ENCODE measurements at places on chromosomes 7 and 10. TPM values are rescaled to one million over a fixed set of nuclear protein-coding genes. Genes with fewer than 3 reads are reported as not detected.

DNA sequence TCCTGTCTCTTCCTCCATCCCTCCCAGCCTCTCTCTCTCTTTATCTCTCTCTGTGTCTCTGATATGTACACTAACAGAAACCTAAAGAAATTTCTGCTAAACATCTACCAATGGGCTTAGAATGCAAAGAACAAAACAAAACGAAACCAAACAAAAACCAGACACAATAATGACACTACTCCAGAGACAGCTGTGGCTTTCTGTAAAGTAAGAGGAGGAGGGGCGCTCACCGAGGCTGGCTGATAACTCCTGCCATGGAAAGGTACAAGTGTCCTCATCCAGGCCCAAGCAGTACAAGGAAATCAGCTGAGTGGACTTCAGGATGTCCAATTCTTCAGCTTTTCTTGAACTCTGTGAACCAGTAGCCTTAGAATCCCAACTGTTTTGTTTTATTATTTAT, 70.4 kb upstream of the FZD8 start:
- no peak overlapping the region for H3K27ac ChIP-seq
- no peaks in the 10 kb centered on the region for H3K4me1 ChIP-seq
- H3K4me3 ChIP-seq = no peak overlapping the region
- no peak for DNase-seq
- no peaks in the 10 kb centered on the region for H3K36me3 ChIP-seq
- no peaks in the 10 kb centered on the region for H3K27me3 ChIP-seq

DNA sequence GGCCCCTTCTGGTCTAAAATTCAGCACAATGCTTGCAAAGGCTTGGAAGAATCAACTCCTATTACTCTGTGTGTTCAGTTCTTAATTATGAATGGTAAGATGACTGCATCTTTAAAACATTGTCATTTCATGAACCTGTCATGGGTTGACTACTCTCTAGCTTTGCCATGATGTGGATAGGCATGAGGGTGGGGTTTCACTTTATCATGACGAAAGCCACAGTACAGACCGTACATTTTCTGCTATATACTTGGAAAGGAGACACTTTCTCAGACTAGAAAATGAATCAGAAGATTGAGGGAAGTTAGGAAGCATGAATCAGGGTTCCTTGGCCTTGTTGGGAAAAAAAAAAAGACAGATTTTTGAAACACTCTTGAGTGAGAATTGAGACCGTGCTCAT, 19.7 kb upstream of the MSRB2 start:
- no peak overlapping the region for H3K27ac ChIP-seq
- H3K27me3 ChIP-seq = no peaks in the 10 kb centered on the region
- H3K4me3 ChIP-seq = no peak overlapping the region
- H3K4me1 ChIP-seq = no peaks in the 10 kb centered on the region
- DNase-seq = no peak

DNA sequence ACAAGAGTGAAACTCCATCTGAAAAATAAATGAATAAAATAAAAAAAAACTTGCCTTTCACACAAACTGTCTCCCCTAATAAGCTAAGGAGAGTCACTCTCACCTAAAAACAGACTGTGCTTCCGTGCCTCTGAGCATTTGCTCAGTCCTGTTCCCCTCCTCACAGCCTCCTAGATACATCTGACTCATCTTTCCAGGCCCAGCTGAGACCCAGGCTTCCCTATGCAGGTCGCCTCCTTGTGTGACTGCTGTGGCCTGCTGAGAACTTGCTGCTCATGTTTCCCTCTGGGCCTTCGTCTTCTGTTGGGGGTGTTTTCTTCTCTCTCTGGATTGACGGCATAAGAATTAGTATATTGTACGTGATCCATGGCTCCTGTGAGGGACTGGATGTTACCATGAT, 777.7 kb downstream of the LRMDA start:
- no peaks in the 10 kb centered on the region for H3K27me3 ChIP-seq
- H3K27ac ChIP-seq = no peak overlapping the region
- no peak for DNase-seq
- H3K4me3 ChIP-seq = no peak overlapping the region
- no peaks in the 10 kb centered on the region for H3K4me1 ChIP-seq

- peak; percentile 85 for DNase-seq
- peak overlapping the region; percentile 90 for H3K27ac ChIP-seq
- no peaks in the 10 kb centered on the region for H3K27me3 ChIP-seq
- H3K4me3 ChIP-seq = peak overlapping the region; percentile 6
These were observed 28.5 kb upstream of the CROT start for GRCh38 chr7:87316846-87317552.

DNA sequence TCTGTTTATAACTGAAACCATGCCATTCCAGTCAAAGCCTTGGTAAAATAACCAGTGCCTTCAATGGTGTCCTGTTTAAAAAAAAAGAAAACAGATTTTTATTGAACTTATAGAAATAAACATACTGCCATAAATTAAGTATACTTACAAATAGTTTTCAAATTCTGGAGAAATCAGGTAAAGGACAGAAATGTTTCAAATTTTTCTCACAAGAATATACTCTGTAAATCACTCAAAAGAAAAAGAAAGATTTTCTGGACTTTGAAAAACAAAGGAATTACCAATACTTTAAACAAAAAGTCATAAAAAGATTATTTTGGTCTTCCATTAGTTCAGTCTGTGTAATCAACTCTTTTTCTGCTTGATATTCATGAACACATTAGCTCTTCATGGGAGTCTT, 23.9 kb downstream of the MRPL32 start:
- no peaks in the 10 kb centered on the region for H3K27me3 ChIP-seq
- H3K36me3 ChIP-seq = no peaks in the 10 kb centered on the region
- no peak overlapping the region for H3K27ac ChIP-seq
- H3K4me1 ChIP-seq = no peaks in the 10 kb centered on the region
- no peak for DNase-seq

- no peak overlapping the region for H3K4me3 ChIP-seq
- H3K4me1 ChIP-seq = no peaks in the 10 kb centered on the region
- no peaks in the 10 kb centered on the region for H3K36me3 ChIP-seq
- H3K27ac ChIP-seq = no peak overlapping the region
- peak; percentile 24 for DNase-seq
These were observed 220.0 kb upstream of the KCND2 start for GRCh38 chr7:120052884-120053382.

DNA sequence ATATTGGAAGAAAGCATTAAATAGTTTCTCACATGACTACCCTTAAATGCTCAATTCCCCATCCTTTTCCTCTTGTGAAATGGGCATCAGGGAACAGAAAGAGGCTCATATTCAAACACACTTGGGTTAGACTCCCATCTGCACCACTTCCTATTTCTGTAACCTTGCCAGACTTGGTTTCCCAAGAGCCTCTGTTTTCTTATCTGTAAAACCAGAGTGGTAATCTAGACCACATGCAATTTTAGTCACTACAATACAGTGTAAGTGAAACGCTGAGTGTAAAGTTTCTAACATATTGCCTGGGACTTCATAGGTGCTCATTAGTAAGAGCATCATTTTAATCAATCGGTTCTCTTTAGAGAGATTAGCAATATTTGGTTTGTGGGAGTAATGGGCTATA, 136.3 kb downstream of the SORCS1 start:
- H3K27me3 ChIP-seq = no peaks in the 10 kb centered on the region
- peaks cover 8% of the 10 kb centered on the region for H3K4me1 ChIP-seq
- no peak overlapping the region for H3K27ac ChIP-seq
- H3K4me3 ChIP-seq = no peak overlapping the region

The TMEM196 gene
- total RNA-seq = not detected

The STMP1 gene
- total RNA-seq = 37.0 TPM

The CALHM3 gene
- total RNA-seq = not detected

The MYOZ1 gene
- total RNA-seq = not detected

- H3K27ac ChIP-seq = peak overlapping the region; percentile 39
- DNase-seq = peak; percentile 21
- H3K27me3 ChIP-seq = no peaks in the 10 kb centered on the region
- no peak overlapping the region for H3K4me3 ChIP-seq
These were observed 99.6 kb downstream of the C10orf90 start for GRCh38 chr10:126570621-126571602.

DNA sequence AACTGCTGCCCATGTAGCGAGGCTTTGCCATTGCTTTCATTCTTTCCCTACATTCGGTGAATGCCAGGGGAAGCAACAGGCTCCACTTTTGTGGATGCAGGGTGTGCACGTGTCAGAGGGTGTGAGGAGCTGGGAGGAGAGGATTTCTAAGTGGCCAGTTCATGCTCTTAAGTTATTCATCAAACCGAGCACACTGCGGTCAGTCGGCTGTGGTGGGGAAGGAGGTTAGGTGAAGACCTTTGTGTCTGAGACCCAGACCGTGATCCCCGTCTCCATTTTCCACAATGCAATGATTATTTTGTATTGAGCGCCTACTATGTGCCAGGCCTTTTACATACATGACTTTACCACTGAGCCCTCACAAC, 438.6 kb upstream of the GALNT17 start:
- H3K27ac ChIP-seq = no peak overlapping the region
- H3K36me3 ChIP-seq = no peaks in the 10 kb centered on the region
- DNase-seq = no peak
- no peaks in the 10 kb centered on the region for H3K4me1 ChIP-seq
- peak overlapping the region; percentile 75 for H3K4me3 ChIP-seq
- no peaks in the 10 kb centered on the region for H3K27me3 ChIP-seq

DNA sequence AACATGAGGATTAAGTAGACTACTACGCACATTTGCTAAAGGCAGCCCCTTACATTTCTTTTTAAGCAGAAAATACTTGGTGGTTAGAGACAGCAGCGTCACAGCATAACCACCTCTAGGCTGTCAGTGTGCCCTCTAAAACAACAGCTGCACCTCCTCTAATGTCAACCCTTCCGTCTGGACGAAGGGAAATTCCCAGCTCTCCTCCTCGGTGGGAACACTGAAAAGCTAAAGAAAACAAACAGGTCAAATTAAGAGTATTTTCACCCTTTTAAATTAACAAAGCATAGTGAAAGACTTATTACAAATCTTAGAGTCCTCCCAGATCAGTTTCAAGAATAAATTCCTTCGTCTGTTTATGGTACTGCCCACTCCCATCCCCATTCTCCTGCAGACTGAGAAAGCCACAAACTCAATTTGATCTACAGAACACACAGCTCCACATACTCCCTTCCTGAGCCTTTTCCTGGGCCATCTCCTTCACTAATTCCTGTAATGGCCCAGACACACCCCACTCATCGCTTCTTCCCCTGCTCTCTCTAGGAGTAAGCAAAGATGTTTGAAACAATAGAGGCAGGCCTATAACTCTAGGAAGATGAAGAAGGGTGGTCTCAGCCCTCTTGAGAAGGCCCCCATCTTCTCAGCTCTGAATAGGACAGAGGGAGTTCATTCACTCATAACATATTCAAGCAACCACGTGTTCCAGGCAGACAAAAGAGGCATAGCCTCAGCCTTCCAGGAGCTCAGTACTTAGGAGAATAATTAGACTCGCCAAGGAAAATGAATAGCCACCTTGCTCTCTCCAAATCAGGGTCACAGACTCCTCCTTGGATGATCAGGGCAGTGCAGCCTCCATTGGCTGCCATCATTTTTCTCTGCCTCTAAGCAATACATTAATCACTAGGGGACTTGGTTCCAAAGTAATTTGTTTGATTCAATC, 47.5 kb upstream of the HNRNPH3 start:
- H3K36me3 ChIP-seq = no peaks in the 10 kb centered on the region
- no peak for DNase-seq
- H3K4me1 ChIP-seq = no peaks in the 10 kb centered on the region
- H3K27me3 ChIP-seq = no peaks in the 10 kb centered on the region

- peaks cover 5% of the 10 kb centered on the region for H3K36me3 ChIP-seq
- H3K4me3 ChIP-seq = no peak overlapping the region
- no peak overlapping the region for H3K27ac ChIP-seq
- DNase-seq = no peak
- peaks cover 7% of the 10 kb centered on the region for H3K4me1 ChIP-seq
These were observed 5.5 kb downstream of the FXYD4 start for GRCh38 chr10:43376828-43377423.

- peaks cover 15% of the 10 kb centered on the region for H3K27me3 ChIP-seq
- H3K4me3 ChIP-seq = no peak overlapping the region
- DNase-seq = no peak
- no peaks in the 10 kb centered on the region for H3K36me3 ChIP-seq
- no peaks in the 10 kb centered on the region for H3K4me1 ChIP-seq
These were observed 50.1 kb downstream of the COL1A2 start for GRCh38 chr7:94444813-94445212.

The SNCG gene
- 4.2 TPM for total RNA-seq

DNA sequence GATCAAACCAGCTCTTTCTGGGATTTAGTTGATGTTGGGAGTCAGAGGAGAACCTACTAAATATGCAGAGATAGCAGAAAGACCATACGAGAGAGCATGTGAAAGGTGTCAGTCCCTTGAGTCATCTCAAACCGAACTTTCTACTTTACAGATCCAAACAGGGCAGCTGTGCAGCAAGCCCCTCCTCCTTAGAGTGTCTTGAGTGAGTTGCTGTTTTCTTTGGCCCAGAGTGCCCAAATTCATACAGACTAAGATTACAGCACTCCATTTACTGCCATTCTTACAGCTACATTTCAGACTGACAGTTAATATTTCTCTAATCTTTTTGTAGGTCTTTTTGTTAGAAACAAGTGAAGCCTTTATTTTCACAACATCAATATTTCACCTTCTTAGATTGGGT, 53.4 kb downstream of the NRCAM start:
- H3K27ac ChIP-seq = no peak overlapping the region
- peak; percentile 65 for DNase-seq
- no peak overlapping the region for H3K4me3 ChIP-seq
- H3K36me3 ChIP-seq = no peaks in the 10 kb centered on the region
- H3K27me3 ChIP-seq = no peaks in the 10 kb centered on the region

DNA sequence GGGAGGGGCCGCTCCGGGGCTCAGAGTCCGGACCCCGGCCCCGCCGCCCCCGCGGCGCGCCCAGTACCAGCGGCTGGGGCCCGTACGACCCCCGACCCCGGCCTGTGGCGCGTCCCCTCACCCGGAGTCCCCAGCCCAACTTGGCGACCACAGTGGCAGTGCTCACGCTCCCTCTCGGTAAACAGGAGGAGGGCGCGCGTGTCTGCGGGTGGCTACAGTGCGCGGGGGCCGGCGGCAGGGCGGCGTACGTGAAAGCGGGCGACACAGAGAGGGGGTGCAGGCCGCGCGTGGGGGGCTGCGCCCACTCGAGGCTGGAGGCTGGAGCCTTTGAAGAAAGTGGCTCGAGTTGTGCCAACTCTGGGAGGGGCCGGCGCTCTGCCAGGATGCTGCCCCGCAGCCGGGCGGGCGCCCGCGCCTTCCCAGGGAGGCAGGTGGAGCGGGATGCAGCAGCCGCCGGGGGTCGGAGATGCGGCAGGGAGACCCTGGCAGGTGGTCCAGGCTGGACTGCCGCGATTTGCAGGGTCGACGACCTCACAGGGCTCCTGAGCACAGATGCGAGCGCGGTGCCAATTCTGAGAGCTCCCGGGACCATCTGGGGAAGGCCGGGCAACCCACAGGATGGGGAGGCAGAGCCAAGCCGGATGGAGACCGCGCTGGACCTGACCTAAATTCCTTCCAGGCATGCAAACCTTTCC, 655 bp downstream of the PTPRE start:
- no peaks in the 10 kb centered on the region for H3K36me3 ChIP-seq
- H3K27ac ChIP-seq = no peak overlapping the region
- DNase-seq = peak; percentile 59
- H3K4me1 ChIP-seq = peaks cover 7% of the 10 kb centered on the region

Measured in MCF 10A (cell line).